Left cardiac atrium (tissue), 4 donors: ENCODE measurements at places on chromosomes 5 and 9.

- DNase-seq: no peak
These were observed 7.1 kb upstream of the KLF9 start for GRCh38 chr9:70421272-70422180.

DNA sequence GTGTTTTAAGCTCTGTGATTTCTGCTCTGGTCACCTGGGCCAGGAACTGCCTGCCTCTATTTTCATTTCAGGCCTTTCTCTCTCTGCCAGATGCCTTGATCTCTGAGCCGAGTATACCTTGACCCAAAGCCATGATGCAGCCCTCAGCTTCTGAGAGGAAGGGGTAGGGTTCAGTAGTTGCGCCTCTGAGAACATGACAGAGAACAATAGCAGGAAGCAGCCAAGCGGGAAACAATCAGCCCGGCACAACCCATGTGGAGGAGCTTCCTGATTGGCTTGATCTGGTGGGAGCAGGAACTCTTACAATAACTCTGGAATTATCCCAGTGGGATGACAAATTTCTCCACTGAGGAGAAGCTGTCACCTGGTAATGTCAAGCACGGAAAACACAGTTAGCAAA is 127.4 kb downstream of the PALM2AKAP2 start:
- peak; percentile 66 for DNase-seq

DNA sequence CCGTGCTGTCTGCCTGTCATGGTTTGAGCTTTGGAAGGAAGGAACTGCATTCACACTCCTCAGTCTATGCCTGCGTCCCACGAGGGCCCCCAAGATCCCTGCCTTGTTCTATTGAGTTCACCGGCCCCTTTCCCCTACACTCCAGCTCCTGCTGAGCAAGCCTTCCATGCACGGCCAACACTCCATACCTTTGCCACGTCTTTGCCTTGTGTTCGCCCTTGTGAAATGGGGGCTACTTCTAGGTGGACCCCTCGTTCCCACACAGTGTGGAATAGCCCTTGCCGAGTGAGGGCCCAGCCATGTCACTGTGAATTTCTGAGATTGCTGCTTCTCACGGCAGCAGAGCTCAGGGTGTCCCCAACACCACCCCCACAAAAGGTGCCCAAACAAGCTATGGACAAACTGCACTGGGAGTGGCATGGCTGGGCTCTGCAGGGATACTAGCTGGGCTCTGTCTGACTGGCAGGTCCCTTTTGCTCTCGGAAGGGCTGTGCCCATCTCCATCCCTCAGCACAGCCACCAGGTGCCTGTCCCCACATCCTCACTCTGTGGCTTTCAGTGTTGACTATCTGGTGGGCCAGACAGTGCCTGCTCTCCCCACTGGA is 67.9 kb upstream of the ADAMTS2 start:
- DNase-seq: no peak

GRCh38 chr5:177473443-177474001 is at the start of gene DBN1:
Gene DBN1 (minus strand): TSS chr5:177473634. CDS start chr5:177473521, 113 bp downstream.
- peak; percentile 58 for DNase-seq

DNA sequence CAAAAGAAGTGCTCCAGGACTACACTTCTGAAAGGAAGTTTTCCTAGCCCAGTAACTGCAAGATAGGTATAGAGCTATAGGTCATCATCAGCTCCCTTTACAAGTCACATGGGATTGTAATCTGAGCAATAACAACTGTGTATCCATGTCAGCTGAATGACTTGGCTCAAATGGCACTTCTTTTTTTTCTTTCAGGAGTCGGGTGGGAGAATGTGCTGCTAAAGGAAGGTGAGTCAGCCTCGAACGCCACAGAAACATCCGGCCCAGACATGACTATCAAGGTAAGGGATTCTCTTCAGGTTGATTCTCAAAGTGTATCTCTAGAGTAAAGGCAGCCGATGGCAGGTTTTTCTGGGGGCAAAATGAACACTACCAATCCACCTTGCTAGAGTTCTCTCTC is 192.2 kb downstream of the C9orf152 start:
- no peak for DNase-seq

DNA sequence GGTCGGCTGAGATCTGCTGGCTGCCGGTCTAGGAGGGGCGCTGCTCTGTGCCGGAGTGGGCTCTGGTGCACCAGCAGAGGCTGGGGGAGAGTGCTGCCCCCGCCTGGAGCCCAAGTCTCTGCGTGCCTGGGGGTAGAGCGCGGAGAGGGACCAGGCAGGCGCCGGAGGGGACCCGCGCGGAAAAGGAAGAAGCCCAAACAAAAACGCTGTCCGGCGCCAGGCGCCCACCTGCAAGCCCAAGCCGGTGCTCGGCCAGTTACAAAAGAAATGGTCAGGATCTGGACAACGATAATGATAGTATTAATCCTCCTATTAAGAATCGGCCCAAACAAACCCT is 571 bp upstream of the S1PR3 start:
- DNase-seq: peak; percentile 29

GRCh38 chr5:150783422-150783928 is 4.9 kb downstream of the SMIM3 start:
- peak; percentile 63 for DNase-seq
